AG10803 (cell line): ENCODE measurements at places on chromosomes 3 and 15.

DNA sequence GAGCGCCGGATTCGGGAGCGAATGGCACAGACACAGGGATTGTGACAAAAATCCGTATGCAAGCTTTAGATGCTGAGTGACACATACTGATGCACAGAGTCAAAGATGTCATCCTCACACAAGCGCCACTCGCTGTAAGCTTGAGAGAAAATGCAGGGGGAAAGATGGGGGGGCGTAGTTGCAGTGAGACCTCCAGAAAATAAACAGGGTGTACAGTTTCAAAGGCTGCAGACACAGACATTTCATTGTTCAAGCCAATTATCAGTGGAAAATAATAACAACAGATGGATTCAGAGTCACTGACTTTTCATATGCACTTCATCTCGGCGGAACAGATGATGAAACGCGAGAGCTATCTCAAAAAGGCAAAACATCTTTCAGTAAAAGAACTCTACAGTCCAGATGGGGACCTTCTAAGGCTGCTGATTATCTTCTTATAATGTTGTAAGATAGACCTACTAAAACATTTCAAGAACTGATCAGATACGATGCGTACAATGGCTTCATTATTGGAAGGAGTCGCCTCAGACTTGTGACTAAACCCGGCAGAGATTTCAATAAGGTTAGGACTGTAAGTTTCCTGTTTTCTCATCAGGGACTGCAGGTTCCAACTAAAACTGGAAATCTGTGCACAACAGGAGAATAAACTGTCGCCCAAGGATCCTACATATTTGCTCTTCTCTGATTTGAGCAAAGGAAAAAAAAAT lies 275.4 kb downstream of the FOXP1 start:
- no peak for DNase-seq

GRCh38 chr3:37907906-37908305 lies 46.2 kb downstream of the CTDSPL start:
- no peak for DNase-seq

- DNase-seq: no peak
Measured at GRCh38 chr3:178971614-178972013, 100.0 kb downstream of the ZMAT3 start.

- no peak for DNase-seq
Measured at GRCh38 chr3:38374221-38374620, 27.6 kb downstream of the XYLB start.

DNA sequence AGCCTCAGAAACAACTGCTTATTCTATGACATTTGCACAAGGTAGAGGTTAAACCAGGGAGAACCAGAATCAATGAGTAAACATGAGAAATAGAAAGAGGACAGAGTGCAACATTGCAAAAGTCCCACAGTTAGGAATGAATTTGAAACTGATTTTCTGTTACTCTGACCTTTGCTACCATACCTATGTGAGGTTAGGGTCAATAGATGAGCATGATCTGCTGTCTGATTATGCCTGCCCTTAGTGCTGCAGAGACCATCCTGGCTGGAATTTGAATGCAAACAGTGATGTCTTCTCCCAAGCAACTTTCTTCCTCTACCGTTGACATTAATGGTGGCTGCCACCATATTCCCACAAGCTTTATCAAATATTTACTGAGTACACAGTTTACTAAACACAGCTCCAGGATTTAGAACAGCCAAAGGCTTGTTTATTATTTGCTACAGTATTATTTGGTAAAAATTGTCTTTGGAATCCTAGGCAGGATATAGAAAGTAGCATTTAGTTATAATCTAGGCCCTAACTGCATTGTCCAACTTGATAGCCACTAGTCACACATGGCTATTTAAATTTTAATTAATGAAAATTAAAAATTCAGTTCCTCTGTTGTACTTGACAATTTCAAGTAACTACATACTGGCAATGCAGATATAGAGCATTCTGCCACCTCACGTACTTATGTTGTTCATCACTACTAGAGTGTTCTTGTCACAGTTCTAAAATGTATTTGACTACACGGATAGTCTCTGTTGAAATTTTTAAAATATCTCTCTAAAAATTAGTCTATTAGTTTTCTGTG lies 8.9 kb upstream of the CLDN1 start:
- DNase-seq: no peak

- DNase-seq: peak; percentile 63
Measured at GRCh38 chr15:39788800-39789565, 6.3 kb upstream of the FSIP1 start.

DNA sequence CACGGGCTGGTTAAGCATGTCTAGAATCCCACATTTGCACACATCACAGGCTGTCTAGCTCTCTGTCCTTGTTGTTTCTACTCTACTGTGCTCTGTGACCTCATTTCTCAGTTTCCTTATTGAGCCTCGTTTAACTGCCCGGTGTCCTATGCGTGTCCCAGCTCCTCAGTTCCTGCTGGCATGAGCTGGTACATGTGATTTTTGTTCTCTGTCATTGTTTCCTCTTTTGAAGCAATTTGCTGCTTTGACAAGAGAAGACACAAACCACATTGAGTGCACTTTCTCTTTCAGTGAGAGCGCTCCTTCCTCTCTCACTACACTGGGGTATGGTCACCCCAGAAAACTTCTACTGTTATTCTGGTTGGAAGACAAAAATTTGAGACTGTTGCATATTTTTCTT lies 563.5 kb downstream of the PDCD6IP start:
- no peak for DNase-seq

GRCh38 chr3:186940967-186941366 lies 10.6 kb downstream of the ST6GAL1 start:
- no peak for DNase-seq

GRCh38 chr15:100170291-100171210 lies 171.2 kb downstream of the ADAMTS17 start:
- DNase-seq: no peak
